Upper lobe of left lung (tissue), 6 donors: ENCODE measurements at places on chromosomes 2 and 18. TPM values are rescaled to one million over a fixed set of nuclear protein-coding genes. Genes with fewer than 3 reads are reported as not detected.
A peak's percentile ranks its signal among the peaks of the same experiment; 100 is the strongest.

GRCh38 chr18:9617006-9617542, 2.7 kb upstream of the PPP4R1 start:
- no peak overlapping the region for H3K27ac ChIP-seq
- no peaks in the 10 kb centered on the region for H3K27me3 ChIP-seq
- no peak overlapping the region for H3K4me3 ChIP-seq
- no peaks in the 10 kb centered on the region for H3K36me3 ChIP-seq
- peaks cover 30% of the 10 kb centered on the region for H3K4me1 ChIP-seq

The EN1 gene
- total RNA-seq = not detected

DNA sequence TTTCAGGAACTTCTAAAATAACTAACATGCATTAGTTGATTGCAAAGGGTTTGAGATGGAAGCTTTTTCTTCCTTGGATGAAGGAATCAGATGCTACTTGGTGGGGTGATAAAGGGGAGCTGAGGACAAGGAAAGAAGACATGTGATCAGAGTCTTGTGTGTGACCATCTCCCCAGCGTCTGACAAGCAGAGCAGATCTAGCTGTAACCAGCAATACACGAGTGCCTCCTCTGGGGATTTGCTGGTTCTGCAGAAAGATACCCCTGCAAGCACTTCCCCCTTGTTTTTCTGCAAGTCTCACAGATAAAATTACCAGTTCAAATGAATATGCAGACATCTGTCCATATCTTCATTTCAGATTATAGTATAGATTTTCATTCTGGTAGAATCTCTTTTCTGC, 2.7 kb downstream of the CDH7 start:
- no peak overlapping the region for H3K4me3 ChIP-seq
- peaks cover 5% of the 10 kb centered on the region for H3K4me1 ChIP-seq
- no peak overlapping the region for H3K27ac ChIP-seq
- H3K36me3 ChIP-seq = no peaks in the 10 kb centered on the region

The KCNJ13 gene
- not detected for total RNA-seq

DNA sequence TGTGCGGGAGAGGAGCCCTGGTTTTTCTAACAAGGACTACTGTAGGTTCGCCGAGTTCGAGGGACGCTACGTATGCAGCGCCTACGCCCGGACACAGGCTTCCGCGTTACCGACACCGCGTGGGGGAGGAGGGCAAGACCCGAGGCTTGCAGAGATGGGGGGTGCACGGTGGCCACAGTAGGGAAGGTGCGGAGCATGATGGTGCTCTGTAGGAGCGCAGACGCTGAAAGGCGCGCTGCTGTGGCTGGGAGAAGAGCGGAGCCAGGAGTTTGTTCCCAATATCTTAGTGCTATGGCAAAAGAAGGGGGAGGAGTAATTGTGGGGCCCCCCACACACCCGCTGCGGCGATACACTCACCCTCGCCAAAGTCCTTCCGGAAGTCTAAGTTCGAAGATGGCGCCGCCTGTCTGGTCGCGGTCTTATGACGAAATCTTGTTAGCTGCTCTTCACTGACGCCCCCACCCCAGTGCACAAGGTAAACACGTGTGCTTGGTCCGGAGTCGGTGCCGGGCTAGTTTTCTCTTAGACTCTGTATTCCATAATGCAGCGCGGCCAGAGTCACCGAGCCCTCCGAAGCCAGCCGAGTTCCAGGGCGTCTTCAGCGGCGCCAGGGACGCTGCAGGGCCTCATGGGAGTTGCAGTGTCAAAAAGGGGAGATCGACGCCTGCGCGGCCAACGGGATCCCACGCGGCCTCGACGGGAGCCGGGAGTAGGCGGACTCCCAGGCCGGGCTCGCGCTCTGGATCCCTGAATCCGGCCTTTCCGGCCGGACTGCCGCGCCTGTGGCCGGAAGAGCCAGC, at the start of gene GTF3C2:
TSS of gene GTF3C2 (minus strand) at position 383 of the 800 bp plus-strand sequence. CDS start 13,210 bp downstream, outside the sequence.
- no peaks in the 10 kb centered on the region for H3K36me3 ChIP-seq
- DNase-seq = peak; percentile 93
- H3K27ac ChIP-seq = peak within 1 kb of the TSS; percentile 94
- H3K4me1 ChIP-seq = peaks cover 45% of the 10 kb centered on the region
- H3K27me3 ChIP-seq = no peaks in the 10 kb centered on the region

The GPR35 gene
- 8.3 TPM for total RNA-seq

The NDC80 gene
- 1.4 TPM for total RNA-seq

GRCh38 chr18:63708650-63709049, 5.9 kb downstream of the SERPINB11 start:
- no peaks in the 10 kb centered on the region for H3K36me3 ChIP-seq
- DNase-seq = no peak
- H3K27me3 ChIP-seq = no peaks in the 10 kb centered on the region
- H3K4me1 ChIP-seq = no peaks in the 10 kb centered on the region

The ANKRD30BL gene
- not detected for total RNA-seq

The GALR1 gene
- total RNA-seq = not detected

The TET3 gene
- total RNA-seq = 17.3 TPM

- no peak for DNase-seq
- H3K27ac ChIP-seq = no peak overlapping the region
- H3K36me3 ChIP-seq = no peaks in the 10 kb centered on the region
- no peak overlapping the region for H3K4me3 ChIP-seq
- H3K27me3 ChIP-seq = no peaks in the 10 kb centered on the region
Observed at GRCh38 chr2:219887870-219888269, 260.4 kb downstream of the SLC4A3 start.

GRCh38 chr18:7979714-7980113, 412.6 kb downstream of the PTPRM start:
- no peak overlapping the region for H3K4me3 ChIP-seq
- H3K27ac ChIP-seq = no peak overlapping the region
- H3K4me1 ChIP-seq = no peaks in the 10 kb centered on the region
- no peaks in the 10 kb centered on the region for H3K27me3 ChIP-seq

The PJVK gene
- not detected for total RNA-seq

- no peak overlapping the region for H3K27ac ChIP-seq
- H3K36me3 ChIP-seq = no peaks in the 10 kb centered on the region
- no peaks in the 10 kb centered on the region for H3K27me3 ChIP-seq
- DNase-seq = no peak
- H3K4me1 ChIP-seq = no peaks in the 10 kb centered on the region
- no peak overlapping the region for H3K4me3 ChIP-seq
Observed at GRCh38 chr2:217184242-217184641, 324.4 kb upstream of the TNP1 start.

DNA sequence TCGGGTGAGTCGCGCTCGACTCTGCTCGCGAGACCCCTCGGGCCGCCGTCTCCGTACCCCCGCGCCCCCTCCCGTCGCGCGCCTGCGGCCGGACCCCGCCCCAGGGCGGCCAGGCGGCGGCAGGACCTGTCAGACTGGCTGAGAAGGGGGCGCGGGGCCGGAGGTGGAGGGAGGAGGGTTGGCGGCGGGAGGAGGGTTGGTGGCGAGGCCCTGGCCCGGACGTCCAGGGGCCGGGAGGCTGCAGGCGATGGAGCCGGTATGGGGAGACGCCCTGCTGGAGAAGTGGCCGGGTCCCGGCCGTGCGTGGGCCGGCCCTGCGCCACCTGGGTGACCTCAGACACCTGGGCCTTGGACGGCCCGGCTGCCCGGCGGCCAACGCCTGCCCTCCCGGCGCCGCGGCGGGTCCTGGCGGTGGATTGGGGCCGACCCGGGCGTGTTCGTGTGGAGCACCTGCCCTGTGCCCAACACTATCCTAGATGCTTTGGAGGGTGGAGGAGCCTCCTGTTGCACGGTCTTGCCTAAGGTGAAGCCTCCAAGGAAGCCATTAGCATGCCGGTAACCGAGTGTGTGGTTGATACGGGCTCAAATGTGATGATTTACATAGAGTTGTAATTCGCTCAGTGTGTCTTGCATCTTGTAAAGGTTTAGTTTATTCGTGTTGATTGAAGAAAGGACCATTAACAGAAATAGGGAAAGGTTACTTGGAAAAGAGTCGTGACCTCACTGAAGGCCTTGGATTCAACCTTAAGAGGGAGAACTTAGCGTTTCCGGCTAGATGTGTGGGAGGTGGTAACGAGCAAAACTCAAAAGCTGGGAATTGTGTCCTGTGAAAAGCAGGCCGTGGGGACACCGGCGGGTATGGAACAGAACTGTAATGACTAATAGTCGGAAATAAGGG, 550 bp downstream of the MYL12B start:
- no peak for DNase-seq
- peaks cover 5% of the 10 kb centered on the region for H3K36me3 ChIP-seq
- H3K27ac ChIP-seq = peak overlapping the region; percentile 98
- H3K4me1 ChIP-seq = peaks cover 55% of the 10 kb centered on the region
- peak overlapping the region; percentile 85 for H3K4me3 ChIP-seq

GRCh38 chr2:49973436-49973835, 819.1 kb upstream of the FSHR start:
- no peak overlapping the region for H3K4me3 ChIP-seq
- no peak for DNase-seq
- H3K27ac ChIP-seq = no peak overlapping the region
- no peaks in the 10 kb centered on the region for H3K4me1 ChIP-seq
- H3K27me3 ChIP-seq = no peaks in the 10 kb centered on the region

DNA sequence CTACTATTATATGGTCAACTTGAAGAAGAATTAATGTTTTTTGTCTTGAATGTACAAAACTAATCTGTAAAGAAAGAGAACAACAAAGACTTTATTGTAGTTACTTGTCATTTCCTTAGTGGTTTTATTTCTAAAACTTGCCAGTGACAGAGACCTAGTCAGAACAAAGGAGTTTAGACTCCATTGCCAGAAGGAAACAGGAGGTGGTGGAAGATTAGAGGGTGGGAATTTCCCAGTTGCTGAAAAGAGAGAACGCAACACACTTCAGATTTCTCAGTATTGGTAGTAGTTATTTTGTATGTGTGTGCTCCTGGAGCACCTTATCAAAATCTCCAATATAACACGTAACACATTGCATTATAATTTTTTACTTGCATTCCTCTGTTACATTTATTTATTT, 81.4 kb downstream of the CDCA7 start:
- no peaks in the 10 kb centered on the region for H3K27me3 ChIP-seq
- no peak overlapping the region for H3K27ac ChIP-seq
- H3K36me3 ChIP-seq = no peaks in the 10 kb centered on the region

DNA sequence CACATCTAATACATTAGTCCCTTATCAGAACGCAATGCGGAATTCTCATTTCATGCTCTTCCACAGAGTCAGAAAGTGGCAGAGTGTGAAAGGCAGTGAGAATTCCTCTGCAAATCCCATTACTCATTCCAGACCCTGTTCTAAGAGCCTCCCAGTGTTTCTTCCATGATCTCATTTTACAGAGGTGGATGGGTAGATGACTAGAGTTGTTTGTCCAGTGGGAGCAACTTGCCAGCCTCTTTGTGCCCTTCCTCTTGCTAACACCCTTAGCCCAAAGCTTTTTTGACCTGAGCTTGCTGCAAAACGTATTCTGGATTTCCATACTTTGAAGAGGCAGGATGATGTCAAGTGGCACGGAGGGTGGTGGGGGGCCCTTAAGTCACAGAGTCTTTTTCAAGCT, 467.7 kb upstream of the RGPD4 start:
- no peak for DNase-seq

The NCOA1 gene
- 38.6 TPM for total RNA-seq

The MATN3 gene
- 9.2 TPM for total RNA-seq
